ENCODE measurements at places on chromosomes 13 and 19.

DNA sequence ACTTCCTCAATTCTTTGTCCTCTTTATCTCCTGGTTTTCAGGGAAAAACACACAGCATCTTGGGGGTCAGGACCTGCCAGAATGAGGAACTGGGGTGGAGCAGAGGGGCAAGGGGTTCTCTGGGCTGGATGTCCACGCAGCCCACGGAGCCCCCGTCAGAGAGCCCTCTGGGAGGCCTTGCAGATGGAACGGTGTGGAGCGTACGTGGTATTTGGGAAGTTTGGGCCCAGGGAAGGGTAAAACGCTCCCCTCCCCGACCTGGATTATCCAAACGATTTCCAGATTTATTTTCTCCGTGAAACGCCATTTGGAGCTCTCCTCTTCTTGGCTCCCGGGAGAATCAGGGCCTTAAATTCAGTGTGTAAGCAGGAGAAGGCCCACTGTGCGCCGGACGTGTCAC lies 51.7 kb upstream of the ZNF536 start:
- DNase-seq = no peak

- no peak for DNase-seq
Observed at GRCh38 chr13:45705918-45706317, 3.8 kb downstream of the CBY2 start.

GRCh38 chr13:29810145-29810742 lies 40.2 kb downstream of the UBL3 start:
- no peak for DNase-seq

DNA sequence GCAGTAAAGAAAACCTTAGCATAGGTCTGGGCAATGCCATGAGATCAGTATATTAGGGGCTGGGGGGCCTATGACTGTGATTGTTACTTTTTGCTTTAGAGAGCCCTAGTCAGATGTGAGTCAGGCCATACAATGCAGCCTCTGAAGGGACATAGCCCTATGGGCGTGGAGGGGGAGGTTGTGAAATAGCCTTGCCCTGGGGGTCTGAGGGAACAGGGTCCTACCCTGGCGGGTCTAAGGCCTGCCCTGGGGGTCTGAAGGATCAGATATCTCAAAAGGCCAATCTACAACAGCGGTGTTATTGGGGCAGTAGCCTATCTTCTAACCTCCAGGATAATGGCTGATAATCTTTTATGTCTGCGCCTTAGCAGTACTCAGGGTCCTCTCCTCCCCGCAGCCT lies 13.8 kb upstream of the SLC1A5 start:
- no peak for DNase-seq

DNA sequence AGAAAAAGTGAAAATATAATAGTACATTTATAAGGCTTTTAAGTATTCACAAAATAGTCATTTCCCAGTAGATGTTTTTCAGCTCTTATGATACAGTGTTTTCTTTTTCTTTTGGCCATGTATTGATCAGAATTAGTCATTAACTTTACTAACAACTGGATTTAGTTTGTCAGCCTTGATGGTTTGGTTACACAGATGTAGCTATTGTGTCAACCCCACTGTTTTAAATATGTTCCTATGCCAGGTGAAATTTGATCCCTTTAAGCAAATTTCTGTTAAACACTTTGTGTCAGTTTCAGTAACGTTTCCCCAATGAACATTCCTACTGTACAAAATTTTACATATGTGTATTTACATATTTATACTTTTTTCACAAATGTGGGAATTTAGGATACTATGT lies 261.5 kb upstream of the STARD13 start:
- DNase-seq = no peak

- no peak for DNase-seq
Observed at GRCh38 chr19:10421240-10422045, 1.1 kb downstream of the PDE4A start.

GRCh38 chr19:55146078-55146704 lies 2.8 kb downstream of the TNNT1 start:
- peak; percentile 5 for DNase-seq

DNA sequence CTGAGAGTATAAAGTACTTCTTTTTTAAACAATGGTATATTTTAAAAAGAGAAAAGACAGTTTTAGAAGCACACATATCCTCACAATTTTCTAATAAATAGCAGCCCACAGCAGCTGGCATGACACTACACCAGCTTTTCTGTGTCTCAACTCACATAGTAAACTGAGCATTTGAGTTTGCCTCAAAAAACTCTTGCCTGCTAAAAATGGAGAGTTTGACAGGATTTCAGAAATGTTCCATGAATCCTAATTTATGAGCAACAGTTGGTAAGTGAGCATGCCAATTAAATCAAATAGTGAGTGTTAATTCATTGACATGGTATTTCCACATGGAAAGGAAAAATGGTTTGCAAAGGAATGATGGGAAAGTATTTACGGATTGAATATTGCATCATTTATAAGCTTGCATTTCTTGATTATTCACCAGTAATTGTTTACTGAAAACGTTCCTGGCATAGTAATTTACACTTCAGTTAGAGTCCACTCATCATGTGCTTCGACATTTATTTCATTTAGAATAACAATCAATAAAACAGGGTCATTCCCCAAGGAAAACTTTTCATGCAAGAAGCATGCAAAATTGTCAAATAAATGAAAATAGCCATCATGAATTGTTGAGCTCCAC lies 323.0 kb downstream of the EFNB2 start:
- DNase-seq = no peak

- peak; percentile 71 for DNase-seq
Observed at GRCh38 chr13:30802953-30803478, 67.7 kb downstream of the ALOX5AP start.

- no peak for DNase-seq
Observed at GRCh38 chr13:46388308-46388707, 1.3 kb upstream of the RUBCNL start.

GRCh38 chr19:13806728-13807127 lies 11.5 kb downstream of the ZSWIM4 start:
- DNase-seq = no peak

DNA sequence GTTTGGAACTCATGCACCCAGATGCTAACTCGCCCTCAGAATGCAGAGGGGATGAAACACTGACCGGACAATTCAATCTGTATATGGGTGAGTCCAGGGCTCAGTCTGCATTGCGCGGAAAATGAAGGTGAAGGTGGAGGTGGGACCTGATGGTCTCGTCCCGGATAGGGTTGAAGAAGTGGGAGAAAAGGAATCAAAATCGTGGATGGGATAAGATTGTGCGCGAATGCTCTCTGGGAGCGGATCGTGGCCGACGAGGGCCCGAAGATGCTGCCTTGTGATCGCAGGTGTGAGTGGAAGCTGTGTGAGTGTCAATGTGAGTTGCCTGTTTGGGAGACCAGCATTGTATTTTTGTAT lies 594 bp upstream of the ZNF850 start:
- DNase-seq = no peak

DNA sequence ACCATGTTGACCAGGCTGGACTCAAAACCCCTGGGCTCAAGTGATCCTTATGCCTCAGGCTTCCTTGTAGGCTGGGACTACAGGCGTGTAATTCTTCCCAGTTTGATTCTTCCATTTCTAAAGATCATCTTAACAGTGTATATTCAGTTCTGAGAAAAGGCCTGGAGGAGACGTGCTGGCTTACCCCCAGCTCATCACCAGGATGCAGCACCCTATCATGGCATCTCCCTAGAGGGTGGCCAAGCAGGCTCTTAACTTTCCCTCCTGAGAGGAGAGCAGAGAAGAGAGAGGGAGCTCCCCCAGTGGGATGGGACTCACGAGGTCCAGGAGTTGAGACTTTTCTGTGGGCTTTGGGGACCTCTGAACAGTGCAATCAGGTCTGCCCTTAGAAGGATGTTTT lies 2.1 kb upstream of the TUBA3C start:
- no peak for DNase-seq

DNA sequence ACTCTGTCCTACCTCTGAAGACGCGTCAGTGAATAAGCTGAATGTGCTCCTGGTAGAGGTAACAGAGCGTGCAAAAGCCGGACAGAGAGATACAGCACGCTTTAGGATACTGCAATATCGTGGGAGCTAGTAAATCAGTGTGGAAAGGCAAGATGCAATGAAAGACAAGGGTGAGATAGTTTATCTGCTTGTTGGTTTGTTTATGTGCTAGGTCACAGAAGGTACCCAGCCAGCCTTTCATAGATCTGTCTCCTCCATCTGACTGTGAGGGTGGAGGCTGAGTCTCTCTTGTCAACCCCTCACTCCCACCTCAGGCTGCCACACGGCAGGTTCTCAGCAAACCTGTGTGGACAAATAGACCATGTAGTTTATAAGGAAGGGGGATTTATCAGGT lies 904 bp upstream of the GIPC1 start:
- no peak for DNase-seq

- no peak for DNase-seq
Observed at GRCh38 chr13:110293649-110294048, 13.3 kb downstream of the COL4A1 start.

DNA sequence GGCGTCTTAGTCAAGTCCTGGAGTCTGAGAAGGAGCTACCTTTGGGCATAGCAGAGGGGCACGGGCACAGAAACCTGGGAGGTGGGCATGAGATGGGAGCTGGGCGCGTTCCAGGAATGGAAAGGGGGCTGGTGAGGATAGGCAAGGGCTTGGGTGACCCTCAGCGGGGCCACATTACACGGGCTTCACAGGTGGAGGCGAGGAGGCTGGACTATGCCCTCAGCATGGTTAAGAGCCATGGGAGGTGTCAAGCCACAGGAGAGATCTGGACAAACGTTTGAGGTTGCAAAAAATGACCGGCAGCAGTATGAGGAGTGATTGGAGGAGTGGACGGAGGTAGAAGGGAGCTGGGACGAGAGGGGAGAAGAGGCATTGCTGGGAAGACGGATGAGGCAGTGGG lies 21.5 kb downstream of the NECTIN2 start:
- no peak for DNase-seq

- no peak for DNase-seq
Observed at GRCh38 chr13:51479199-51479523, 26.3 kb upstream of the INTS6 start.

GRCh38 chr19:12464769-12465168 lies 19.8 kb downstream of the ZNF709 start:
- DNase-seq = no peak

DNA sequence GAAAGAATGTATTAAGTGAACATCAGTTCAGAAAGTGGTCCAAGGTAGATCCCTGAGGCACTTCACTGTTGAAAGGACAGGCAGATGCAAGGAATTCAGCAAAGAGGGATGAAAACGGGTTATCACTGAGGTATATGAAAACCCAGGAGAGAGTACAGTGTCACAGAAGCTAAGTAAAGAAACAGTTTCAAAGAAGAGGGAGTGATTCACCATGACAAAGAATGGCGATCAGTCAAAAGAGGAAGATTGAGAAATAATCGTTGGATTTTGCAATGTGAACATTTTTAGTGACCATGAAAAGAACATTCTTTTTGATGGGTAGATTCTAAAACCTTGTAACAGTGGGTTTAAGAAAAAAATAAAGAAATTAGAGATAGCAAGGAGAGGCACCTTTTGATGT lies 99.3 kb downstream of the EPSTI1 start:
- no peak for DNase-seq

DNA sequence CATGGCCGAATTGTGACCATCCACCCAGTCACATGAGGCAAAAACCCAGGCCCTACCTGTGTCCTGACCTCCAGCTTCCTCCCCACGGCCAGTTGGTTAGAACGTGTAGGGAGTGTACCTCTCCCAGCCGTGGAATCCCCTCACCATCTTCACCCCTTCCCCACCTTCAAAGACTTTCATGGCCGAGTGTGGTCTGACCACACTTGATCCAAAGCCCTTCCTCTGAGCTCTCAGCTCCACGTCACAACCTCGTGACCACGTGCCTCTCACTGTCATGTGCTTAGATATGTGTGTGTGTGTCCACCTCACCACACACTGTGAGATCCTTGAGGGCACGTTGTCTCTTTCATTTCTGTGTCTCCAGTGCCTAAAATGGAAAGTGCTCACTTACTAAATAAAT lies 48.6 kb upstream of the UBE2L5 start:
- DNase-seq = no peak

DNA sequence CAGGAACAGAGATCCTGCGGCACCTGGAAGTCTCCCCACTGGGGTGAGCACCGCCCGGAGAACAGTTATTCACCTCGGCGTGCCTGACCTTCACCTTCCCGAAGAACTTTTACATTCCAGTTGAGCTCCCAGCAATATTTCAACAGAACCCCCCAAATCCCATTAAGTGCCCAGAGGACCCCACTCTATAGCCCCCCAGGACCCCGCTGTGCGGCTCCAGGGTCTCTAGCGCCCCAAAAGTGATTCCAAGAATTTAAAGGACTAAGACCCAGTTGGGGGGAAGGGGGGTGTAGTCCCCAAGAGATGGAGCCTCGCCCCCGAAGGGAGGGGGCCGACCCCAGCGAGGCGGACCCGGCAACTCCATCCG lies 480 bp downstream of the GPR108 start:
- no peak for DNase-seq

GRCh38 chr19:13463296-13463695 lies 43.0 kb downstream of the CACNA1A start:
- no peak for DNase-seq

DNA sequence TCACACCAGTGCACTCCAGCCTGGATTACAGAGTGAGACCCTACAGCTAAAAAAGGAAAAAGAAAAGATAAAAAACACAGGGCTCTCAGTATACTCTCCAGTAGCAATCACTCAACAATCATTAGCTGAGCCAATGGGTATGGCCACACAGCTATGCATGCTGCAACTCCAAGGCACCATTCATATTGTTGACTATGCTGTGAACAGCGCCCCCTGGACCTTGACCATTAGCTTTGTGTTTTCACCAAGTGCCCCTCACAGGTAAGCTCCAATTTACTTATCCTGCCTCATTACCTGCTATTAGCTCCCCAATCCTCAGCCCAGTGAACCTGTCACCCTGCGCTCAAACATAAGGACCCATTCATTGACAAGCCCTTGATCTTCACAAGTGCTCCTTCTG lies 35.8 kb downstream of the ZIC5 start:
- DNase-seq = no peak

GRCh38 chr19:43362745-43363144 lies 9.3 kb downstream of the CD177 start:
- no peak for DNase-seq

DNA sequence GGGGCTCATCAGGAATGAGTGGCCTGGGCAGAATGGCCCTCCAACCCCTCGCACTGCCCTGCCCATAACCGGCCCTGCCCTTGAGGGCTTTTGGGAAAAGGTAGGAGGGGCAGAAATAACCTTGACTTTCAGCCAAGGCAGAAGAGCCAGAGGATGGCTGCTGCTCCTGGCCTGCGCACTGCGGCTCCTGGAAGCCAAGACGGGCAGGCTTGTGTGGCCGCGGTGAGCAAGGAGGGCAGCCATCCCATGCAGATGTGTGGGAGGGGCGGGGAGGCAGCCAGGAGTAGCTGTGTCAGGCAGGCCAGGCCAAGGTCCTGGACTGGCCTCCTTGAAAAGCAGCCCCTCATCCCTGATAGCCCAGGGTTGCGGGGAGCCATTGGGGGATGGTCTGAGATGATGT lies 57.6 kb upstream of the URI1 start:
- no peak for DNase-seq
